Activated T-cell treated with anti-CD3 and anti-CD28 coated beads, Interleukin-2, amount 50 U/mL, for 72 hours (primary cell): ENCODE measurements at places on chromosomes 6 and 20.

- DNase-seq: no peak
Observed at GRCh38 chr6:132070356-132070755, 119.2 kb upstream of the CCN2 start.

GRCh38 chr20:22074635-22075034 is 369.2 kb downstream of the PAX1 start:
- no peak for DNase-seq

- no peak for DNase-seq
Observed at GRCh38 chr6:39227476-39227875, 1.8 kb downstream of the KCNK5 start.

- no peak for DNase-seq
Observed at GRCh38 chr6:32991972-32992371, 17.4 kb downstream of the HLA-DOA start.

GRCh38 chr6:90537027-90537426 is 49.8 kb downstream of the MAP3K7 start:
- no peak for DNase-seq

DNA sequence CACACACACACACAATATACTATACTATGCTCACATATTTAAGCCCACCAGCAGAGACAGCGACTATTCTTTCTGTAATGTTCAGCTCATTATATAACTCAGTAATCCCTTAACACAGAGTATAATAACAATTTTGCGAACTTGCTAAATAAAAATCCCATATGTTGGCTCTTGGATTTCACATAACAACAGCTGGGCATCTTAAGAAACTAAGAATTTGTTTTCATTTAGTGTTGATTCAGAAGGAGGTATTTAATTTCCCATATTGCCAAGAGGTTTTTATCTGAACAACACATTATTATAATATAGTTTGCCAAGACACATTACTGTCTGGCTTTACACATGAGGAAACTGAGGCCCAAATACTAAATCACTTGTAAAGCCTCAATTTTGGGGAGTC is 7.4 kb downstream of the ECT2L start:
- DNase-seq: no peak

DNA sequence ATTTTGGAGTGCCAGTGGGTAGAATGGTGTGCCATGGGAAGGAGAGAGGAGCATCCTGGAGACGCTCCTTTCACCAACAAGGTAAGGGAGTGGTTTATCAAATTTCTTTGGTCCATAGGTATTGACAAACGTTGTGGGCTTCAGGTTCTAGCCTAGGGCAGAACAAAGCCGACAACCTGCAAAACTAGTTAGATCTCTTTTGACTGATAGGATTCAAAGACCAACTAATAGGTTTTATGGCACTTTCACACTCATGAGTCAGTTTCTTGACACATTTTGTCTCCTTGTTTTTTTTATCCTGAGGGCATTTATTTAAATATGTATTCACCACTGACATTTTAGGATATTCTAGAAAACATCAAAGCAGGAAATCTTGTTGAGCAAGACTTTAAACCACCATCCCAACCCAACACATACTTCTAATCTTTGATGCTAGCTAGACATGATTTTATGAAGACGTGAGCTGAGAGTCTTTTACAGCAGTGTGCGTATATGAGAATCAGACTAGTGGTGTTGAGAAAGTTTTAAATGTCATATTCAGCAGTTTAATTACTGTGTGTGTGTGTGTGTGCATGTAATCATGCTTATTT is 370.4 kb upstream of the HSF2 start:
- no peak for DNase-seq

- DNase-seq: no peak
Observed at GRCh38 chr6:62775427-62776022, 435.7 kb upstream of the FKBP1C start.

GRCh38 chr6:106967936-106968555 is 6.5 kb downstream of the CD24 start:
- DNase-seq: no peak
